ENCODE measurements at places on chromosomes 16 and 17.

GRCh38 chr16:2719328-2720063 lies 528 bp downstream of the PRSS27 start:
- no peak for DNase-seq

DNA sequence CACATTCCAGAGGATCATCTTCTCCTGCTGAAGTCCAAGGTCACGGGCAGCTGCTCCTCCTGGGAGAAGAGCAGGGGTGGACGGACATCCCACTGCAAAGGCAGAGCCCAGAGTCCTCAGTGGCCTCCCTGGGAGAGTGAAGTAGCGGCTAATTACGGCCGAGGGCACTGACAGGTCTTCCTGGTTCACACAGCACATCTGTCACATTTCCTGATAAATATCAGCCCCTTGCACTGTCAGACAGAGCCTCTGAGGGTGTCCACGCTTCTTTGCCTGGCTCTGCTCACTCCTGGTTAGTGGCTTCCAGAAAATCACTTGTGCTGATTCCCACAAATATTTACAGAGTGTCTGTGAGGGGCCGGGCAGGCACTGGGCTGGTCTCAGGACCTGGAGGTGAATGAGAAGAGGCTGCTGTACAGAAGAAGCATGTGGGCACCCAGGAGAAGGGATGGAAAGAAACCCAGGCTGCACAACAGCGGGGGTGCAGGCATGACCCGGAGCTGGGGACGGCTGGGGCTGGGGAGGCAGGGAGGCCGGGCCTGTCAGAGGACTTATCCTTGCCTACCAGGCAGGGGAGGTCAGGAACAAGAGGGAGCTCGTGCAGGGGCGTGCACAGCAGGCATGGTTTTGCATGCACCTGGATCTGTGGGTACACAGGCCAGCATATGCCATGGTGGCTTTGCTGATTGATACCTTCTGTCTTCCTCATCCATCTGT lies 258.2 kb upstream of the TNRC6C start:
- DNase-seq = no peak

- DNase-seq = no peak
These were observed 144.7 kb downstream of the MYO1D start for GRCh38 chr17:32732296-32732642.

- DNase-seq = no peak
These were observed 49.9 kb downstream of the MAP1LC3B start for GRCh38 chr16:87441886-87442580.

- no peak for DNase-seq
These were observed 49.3 kb downstream of the SIAH1 start for GRCh38 chr16:48335961-48336360.

GRCh38 chr17:38453951-38454421 lies 25.7 kb downstream of the ARHGAP23 start:
- no peak for DNase-seq

GRCh38 chr16:728890-729744 lies 2.2 kb downstream of the HAGHL start:
- peak; percentile 9 for DNase-seq

GRCh38 chr17:7646457-7646856 lies 4.3 kb upstream of the ATP1B2 start:
- DNase-seq = no peak

- DNase-seq = no peak
These were observed 95.4 kb downstream of the UTP18 start for GRCh38 chr17:51355441-51356410.

GRCh38 chr17:59074494-59074893 lies 32.2 kb downstream of the TRIM37 start:
- DNase-seq = no peak
